ENCODE measurements at places on chromosomes 7 and 10.
A peak's percentile ranks its signal among the peaks of the same experiment; 100 is the strongest.

DNA sequence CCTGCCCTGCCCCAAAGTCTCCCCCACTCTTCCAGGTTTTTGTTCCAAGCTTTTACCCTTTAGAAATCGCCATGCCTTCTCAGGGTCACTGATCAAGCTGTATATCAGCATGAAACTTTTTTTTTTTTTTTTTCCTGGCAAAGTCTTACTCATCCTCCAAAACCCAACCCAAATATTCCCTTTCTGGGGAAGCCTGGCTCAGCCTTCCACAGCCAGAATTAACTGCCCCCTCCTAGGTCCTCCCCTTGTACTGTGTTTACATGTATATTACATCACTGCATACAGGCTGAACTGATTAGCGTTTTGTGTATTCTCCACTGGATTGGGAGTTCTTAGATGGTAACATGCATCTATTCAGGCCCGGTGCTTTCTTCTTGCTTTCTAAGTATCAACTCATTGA is 4.6 kb upstream of the NOBOX start:
- peak; percentile 29 for DNase-seq

GRCh38 chr10:76444034-76444800 is 1012.8 kb downstream of the LRMDA start:
- DNase-seq: peak; percentile 93

GRCh38 chr7:28548416-28548815 is 136.1 kb downstream of the CREB5 start:
- DNase-seq: no peak

DNA sequence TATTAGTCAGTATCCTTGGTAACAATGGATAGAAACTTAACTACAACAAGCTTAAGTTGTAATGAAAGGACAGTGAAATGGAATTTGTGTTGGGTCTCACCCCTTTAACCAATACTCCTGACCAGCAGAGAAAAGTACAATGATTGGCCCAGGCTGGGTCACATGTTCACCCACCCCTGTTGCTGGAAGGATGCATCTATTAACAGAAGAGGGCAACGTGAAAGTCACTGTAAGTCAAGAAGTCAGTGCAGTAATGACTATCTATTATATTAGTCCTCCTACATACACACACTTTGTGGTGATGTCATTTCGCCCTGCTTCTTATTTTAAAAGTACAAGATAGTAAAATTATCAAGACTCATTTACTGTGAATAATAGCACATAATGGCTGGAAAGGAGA is 16.2 kb downstream of the PNLIPRP2 start:
- no peak for DNase-seq

- no peak for DNase-seq
Observed at GRCh38 chr7:3896169-3896765, 595.2 kb downstream of the SDK1 start.

- no peak for DNase-seq
Observed at GRCh38 chr10:44911081-44911540, at the start of gene TMEM72. TMEM72 (plus strand) TSS chr10:44911337; CDS start chr10:44911513, 176 bp downstream.

DNA sequence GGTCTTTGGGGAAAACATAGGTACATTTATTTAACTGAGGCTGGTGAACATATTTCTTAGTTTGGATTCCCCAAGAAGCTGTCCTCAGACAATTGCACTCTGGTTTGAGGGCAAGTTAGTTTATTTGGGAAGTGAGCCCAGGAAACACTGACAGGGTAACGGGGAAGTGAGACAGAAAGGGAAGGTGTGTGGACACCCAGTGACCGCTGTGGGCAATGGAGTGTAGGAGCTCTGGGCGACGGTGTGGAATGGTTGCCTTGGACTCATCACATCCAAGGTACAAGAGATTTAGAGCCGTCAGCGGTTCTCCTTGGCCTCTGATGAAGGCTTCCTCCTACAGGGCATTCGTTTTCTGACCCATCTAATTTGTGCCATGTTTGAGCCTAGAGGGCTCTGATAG is 7.1 kb downstream of the MRC1 start:
- no peak for DNase-seq

GRCh38 chr10:124002391-124003069 is 90.9 kb downstream of the CHST15 start:
- no peak for DNase-seq

DNA sequence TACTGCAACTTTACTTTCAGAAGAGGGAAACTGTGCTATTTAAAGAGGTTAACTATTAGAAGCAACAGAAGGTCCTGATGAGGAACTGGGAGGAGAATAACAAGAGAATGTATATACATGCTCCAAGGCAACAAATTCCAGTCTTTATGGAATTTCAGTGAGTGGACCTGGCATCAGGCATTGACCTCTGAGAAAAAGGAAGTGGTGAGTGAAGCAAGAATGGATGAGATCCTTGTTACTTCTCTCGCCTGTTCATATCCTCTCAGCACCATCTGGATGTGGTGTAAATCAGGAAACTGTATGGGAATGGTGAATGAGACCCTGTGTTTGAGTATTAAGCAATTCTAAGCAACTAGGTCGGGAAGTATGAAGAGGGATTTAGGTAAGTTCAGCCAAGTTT is 30.3 kb upstream of the KBTBD2 start:
- DNase-seq: peak; percentile 63

GRCh38 chr7:76354516-76354915 is 4.3 kb downstream of the YWHAG start:
- no peak for DNase-seq

- DNase-seq: no peak
Observed at GRCh38 chr7:88664630-88665233, 94.8 kb upstream of the ZNF804B start.

GRCh38 chr10:43228783-43229207 is 38.1 kb downstream of the RASGEF1A start:
- DNase-seq: no peak

GRCh38 chr10:30034433-30035137 is 24.8 kb downstream of the JCAD start:
- no peak for DNase-seq

DNA sequence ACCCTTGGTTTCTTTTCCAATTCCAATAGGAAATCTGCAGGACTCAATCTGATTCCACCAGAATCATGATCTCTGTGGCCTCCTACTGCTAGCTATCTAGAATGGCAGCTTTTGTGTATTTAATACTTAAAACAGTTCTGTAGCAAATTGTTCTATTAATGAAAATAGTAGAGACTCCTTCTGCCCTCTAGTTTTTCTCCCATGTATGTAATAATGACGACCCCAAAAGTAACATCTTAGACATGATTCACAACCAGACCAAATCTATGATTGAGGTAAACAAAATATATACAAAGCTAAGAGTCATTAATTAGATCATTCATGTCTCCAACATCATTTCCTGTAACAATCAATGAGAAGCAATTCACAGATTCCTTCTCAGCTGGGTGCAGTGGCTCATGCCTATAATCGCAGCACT is 259.1 kb upstream of the MKLN1 start:
- DNase-seq: peak; percentile 38

GRCh38 chr7:102258749-102259107 is 27.9 kb upstream of the SH2B2 start:
- DNase-seq: peak; percentile 74

- DNase-seq: peak; percentile 14
Observed at GRCh38 chr10:44334621-44335184, 50.2 kb downstream of the CXCL12 start.

DNA sequence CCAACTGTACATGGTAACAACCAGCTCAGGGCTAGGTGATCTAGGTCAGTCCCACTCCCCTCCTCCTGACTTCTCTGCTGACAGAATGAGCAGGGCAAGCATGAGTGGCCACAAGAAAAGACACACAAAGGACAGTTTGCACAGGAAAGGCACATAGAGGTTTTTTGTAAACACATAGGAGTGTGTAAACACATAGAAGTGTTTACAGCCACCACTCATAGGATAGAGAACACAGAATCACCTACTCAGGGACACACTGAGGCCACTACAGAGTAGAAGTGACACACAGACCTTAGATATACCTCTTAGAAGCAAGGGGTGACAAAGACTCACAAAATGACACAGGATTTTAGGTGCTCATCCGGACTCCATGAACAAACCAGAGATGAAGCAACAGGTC is 19.0 kb downstream of the NUDCD3 start:
- no peak for DNase-seq

DNA sequence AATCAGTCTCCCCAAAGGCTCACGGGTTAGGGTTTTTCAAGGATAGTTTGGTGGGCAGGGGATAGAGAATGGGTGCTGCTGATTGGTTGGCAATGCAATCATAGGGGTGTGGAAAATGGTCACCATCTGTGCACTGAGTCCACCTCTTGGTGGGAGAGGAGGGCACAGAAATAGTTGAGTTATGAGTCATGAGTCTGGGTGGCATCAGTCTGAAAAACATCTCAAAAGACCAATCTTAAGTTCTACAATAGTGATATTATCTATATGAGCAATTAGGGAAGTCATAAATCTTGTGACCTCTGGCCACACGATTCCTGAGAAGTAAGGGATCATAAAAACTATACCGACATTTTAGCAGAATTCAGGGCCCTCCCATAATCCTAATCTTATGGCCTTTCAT is 62.7 kb downstream of the LGI1 start:
- DNase-seq: no peak

GRCh38 chr10:36577126-36577525 is 548.3 kb upstream of the ANKRD30A start:
- no peak for DNase-seq

- DNase-seq: peak; percentile 32
Observed at GRCh38 chr10:123154711-123155505, 706 bp downstream of the BUB3 start.

- DNase-seq: peak; percentile 50
Observed at GRCh38 chr7:27686315-27686714, 23.6 kb upstream of the HIBADH start.

GRCh38 chr7:117772421-117772820 is 100.8 kb downstream of the CTTNBP2 start:
- DNase-seq: no peak

GRCh38 chr7:48250441-48250951 is 79.2 kb downstream of the ABCA13 start:
- DNase-seq: peak; percentile 95

- DNase-seq: no peak
Observed at GRCh38 chr7:90053094-90053493, 101.2 kb upstream of the STEAP1 start.

- no peak for DNase-seq
Observed at GRCh38 chr10:60495338-60496055, 105.8 kb upstream of the ANK3 start.

DNA sequence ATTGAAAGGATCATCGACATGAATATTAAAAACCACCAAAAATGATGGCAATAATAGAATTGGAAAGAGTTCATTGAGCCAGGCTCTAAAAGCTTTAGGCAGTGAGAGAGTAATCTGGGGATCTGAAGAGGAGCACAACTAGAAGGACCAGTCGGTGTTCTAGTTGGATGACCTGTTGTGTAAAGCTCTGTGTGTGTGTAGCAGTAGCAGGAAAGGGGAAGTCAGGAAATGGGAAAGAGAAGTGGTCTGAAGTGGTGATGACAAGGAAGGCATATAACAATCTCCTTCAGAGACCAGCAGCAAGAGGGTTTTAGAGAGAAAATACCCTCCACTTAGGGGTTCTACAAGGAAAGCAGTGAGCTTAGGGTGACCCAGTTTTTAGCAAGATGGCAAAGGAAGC is 539.2 kb downstream of the HTR7 start:
- no peak for DNase-seq

DNA sequence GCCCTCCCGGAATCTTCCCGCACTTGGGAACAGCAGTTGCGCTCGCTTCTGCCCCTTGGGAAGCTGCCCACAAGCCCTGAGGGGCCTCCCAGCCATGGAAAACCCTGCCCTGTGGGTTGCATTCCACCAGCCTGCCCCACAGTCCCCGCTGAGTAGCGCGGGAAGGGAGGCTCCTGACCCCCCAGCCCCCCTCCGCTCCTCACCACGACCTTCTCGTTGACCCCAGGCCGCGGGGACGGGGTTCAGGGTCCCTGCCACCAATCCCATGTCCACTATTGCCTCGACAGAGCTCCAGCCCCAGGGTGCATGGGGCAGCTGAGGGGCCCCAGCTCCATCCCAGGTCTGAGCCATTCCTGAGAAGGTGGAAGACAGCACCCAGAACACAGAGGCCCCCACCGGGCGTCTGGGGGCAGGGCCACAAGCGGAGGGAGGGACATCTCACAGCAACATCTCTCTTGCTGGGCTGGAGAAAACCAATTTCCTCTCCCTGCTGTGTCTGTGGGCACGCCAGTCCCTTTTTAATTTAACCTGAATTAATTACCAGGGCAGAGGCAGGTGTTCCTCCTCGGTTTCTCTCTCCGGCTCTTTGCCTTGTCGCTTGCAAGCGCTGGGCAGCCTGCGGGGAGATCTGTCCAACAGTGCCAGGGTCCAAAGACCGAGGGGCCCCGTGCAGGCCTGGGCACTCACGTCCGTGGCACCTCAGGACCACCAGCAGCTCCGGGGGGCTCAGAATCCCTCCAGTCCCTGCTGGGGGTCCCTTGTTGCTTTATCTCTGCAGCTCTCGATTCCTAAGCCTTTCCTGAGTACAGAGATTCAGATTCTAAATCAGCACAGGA is 57.9 kb downstream of the FOXL3 start:
- no peak for DNase-seq

- no peak for DNase-seq
Observed at GRCh38 chr10:1553951-1554350, 183.4 kb downstream of the ADARB2 start.

Measured in amniotic epithelial cell (primary cell).